Left renal cortex interstitium (tissue), 4 donors: ENCODE measurements at places on chromosomes 7 and 10. TPM values are rescaled to one million over a fixed set of nuclear protein-coding genes. Genes with fewer than 3 reads are reported as not detected.

DNA sequence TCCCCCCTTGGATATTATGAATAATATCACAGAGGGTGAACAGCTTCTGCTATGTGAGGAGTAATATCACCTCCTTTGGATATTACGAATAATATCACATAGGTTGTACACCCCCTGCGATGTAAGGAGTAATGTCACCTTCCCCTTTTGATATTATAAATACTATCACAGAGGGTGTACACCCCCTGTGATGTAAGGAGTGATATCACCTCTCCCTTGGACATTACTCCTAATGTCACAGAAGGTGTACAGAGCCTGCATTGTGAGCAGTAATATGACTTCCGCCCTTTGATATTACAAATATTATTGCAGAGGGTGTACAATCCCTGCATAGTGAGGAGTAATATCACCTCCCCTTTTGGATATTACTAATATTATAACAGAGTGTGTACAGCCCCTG lies 9.2 kb upstream of the TMEM225B start:
- DNase-seq: no peak

GRCh38 chr10:76113952-76114351 lies 682.5 kb downstream of the LRMDA start:
- DNase-seq: no peak

DNA sequence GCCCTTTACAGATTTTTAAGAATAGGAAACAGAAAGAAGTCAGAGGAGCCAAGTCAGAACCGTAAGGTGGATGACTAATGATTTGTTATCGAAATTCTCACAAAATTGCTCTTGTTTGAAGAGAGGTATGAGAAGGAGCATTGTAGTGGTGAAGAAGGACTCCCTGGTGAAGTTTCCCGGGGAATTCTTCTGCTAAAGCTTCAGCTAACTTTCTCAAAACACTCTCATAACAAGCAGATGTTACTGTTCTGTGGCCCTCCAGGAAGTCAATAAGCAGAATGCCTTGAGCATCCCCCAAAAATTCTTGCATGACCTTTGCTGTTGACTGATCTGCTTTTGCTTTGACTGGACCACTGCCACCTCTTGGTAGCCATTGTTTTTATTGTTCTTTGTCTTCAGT lies 152.9 kb downstream of the HGF start:
- DNase-seq: no peak

GRCh38 chr10:28541717-28542365 lies 8.9 kb downstream of the WAC start:
- DNase-seq: no peak

GRCh38 chr7:102891693-102892261 lies 21.0 kb upstream of the LRRC17 start:
- no peak for DNase-seq

GRCh38 chr7:7201578-7202374 lies 19.4 kb downstream of the C1GALT1 start:
- no peak for DNase-seq

DNA sequence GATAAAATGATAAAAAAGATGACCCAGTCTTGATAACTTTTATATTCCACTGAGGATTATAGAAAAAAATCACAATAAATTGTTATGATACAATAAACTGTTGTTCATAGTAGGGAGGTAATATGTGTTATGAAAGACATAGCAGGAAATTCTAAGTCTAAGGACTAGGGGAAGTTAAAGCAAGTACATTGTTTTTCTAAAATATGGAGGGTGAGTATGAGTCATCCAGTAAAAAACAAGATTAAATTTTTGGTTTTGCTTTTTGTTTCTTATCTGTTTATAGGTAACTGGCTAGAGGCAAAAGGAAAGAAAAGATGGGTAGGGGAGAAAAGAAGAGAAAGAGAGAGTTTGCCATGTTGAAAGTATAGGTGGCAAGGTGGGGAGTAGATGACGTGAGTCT lies 188.4 kb downstream of the POLR1F start:
- DNase-seq: no peak

GRCh38 chr10:11863353-11864109 lies 40.4 kb downstream of the PROSER2 start:
- no peak for DNase-seq

DNA sequence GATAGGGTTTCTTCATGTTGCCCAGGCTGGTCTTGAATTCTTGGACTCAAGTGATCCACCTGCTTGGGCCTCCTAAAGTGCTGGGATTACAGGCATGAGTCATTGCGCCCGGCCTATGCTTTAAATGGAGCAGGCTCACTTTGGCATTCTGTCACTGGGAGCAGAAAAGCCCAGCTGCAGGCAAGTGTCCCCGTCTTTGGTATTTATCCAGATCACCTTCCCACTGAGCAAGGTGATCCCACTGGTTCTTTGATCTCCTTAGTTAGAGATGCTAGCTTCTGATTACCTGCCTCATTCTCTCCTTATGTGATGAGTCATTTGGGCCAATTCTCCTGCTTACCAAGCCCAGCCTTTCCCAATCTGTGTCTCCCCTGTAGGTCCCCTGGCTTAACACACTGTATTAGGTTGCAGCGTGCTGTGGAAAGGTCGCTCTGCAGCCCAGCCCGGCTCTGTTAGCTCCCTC lies 39.3 kb downstream of the SPDYE5 start:
- DNase-seq: no peak

GRCh38 chr7:16606704-16607103 lies 38.9 kb downstream of the ANKMY2 start:
- no peak for DNase-seq

DNA sequence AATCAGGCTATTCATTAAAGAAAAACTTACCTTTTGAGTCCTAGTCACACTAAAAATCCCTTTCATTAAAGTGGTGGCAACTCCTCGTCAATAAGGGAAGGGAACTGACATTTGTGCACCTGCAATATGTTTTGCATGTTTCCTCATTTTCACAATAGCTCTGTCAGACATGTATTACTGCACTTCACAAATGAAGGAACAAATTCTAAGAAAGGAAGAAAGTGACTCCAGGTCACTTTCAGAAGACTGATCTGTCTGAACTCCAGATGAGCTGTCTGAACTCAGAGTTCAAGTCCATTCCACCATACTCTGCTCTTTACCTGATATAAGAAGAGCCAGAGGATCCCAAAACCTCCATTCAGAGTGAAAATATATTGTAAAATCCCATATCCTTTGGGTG lies 50.3 kb upstream of the GSAP start:
- no peak for DNase-seq

GRCh38 chr10:100881556-100882213 lies 31.1 kb upstream of the SLF2 start:
- DNase-seq: no peak

DNA sequence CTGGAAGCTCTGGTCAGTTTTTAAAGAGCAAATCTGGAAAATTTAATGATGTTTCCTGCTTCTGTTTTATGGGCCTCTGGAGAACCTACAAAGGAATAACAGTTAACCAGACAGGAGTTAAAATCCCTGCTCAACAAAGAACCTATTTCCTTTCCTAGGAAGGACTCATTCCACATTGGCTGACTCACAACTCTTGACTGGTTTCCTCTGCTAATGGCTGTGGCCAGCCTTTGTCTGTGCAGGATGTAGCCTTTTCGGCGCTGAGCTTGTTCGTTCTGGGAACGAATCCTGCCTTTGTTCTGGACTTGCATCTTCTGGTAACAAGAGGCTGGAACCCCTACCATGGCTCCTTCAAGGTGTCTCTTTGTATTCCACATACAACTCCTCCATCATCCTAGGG lies 112.8 kb upstream of the PDCD4 start:
- DNase-seq: no peak

DNA sequence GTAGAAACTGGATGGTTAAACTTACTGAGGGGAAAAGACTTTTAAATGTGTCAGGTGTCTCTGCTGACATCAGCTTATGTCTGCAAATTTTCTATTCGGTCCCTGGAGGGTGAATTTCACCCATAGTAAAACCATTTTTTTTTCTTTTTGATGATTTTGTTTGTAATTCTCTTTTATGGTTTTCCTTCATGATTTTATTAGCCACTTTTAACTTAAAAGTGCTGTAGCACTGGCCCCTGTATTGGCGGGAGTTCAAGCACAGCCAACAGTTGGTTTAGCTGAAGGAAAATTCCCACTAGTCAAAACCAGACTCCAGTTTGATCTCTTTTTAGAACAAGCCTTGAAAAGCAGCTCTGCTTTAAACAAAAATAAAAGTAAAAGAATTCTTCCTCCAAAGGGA lies 5.0 kb upstream of the ITGA8 start:
- no peak for DNase-seq

DNA sequence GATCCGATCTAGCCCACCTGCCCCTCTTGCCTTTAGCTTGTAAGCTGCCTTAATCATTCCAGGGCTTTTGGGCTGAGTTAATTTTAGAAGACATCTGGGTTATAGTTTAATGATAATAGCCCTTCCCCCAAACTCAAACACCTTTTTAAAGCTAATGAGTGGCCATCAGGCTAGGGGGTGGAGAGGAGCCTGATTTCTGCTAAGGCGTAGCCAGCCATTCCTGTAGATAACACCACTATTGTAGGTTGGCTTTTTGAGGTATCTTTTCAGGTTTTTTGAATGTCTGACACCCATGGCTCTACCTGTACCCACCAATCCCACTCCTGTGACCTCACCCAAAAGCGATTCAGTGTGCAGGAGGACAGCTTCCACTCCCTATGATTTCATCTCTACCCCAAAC lies 7.6 kb upstream of the SYPL1 start:
- DNase-seq: no peak

- DNase-seq: no peak
Observed at GRCh38 chr10:13716081-13717071, 129.6 kb downstream of the PRPF18 start.

GRCh38 chr7:121017586-121017985 lies 29.1 kb downstream of the CPED1 start:
- no peak for DNase-seq

GRCh38 chr10:48423884-48424283 lies 117.4 kb downstream of the MAPK8 start:
- no peak for DNase-seq

GRCh38 chr7:87445897-87446296 lies 29.6 kb downstream of the ABCB4 start:
- DNase-seq: no peak

GRCh38 chr7:148223738-148224137 lies 366.8 kb upstream of the C7orf33 start:
- DNase-seq: no peak

DNA sequence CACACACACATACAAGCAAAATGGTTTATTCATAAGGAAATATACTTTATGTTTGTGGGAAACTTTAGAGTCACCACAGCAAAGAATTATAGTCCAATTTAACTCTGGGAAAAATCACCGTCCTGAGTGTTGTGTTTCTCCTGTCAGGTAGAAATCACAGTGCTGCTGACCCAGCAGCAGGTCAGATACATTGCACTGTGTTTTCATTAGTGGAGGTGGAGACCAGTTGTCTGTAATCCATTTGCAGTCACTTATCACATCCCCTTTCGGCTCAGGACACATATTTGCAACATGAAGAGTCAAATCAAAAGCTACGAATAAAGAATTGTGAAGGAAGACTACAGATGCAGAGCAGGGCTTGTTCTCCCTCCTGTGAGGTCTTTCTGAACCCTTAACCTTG lies 799.6 kb downstream of the GRM8 start:
- no peak for DNase-seq

DNA sequence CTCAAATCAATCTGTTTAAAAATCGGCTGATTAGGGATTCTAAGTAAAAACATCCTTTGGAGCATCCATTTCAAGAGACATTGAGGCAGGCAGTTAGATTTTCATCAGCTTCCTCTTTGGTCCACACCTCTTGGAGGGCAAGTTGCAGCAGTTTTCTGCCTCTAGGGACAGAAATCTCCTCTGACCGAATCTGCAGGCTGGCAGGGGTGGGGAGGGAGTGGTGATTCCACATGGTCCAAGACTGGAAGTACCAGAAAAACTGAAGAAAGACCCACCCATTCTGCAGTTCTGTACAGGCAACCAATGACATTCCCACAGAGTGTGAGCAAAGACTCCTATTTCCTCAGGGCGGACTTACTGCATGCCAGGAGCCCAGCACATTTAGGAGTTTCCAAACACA lies 29.0 kb downstream of the FGFBP3 start:
- DNase-seq: no peak

- DNase-seq: no peak
Observed at GRCh38 chr10:124129471-124129870, 36.1 kb upstream of the CHST15 start.

DNA sequence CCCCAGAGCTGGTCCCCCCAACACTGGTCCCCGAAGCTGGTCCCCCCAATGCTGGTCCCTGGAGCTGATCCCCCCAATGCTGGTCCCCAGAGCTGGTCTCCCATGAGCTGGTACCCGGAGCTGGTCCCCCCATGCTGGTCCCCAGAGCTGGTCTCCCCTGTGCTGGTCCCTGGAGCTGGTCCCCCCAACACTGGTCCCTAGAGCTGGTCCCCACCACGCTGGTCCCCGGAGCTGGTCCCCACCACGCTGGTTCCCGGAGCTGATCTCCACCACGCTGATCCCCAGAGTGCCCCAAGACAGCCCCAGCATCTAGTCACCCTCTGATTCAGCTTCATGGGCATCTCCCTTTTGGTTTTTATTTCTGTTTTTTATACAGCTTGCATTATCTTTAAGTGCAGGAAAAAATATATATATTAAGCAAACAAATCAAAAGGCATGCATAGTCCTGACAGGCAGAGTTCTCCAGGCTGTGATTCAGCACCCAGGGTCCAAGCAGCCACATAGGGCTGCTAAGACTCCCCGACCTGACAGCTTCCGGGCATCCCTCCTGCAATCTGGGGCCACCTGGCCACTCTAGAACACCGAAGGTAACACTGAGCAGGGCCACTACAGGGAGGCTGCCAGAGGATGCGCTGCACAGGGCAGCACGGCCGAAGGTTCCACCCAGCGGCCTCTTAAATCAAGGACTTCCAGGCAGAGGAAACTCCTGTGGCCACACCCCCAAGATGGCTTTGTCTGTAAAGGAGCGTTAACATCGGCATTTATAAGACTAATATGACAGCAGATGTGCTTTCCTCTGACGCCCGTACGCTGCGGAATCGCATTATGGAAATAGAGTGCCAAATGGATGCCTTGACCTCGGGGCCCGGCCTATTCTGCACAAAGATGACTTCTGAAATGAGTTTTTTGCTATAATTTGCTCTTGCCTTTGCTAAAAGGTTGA lies 215.0 kb downstream of the PTPRN2 start:
- DNase-seq: no peak

DNA sequence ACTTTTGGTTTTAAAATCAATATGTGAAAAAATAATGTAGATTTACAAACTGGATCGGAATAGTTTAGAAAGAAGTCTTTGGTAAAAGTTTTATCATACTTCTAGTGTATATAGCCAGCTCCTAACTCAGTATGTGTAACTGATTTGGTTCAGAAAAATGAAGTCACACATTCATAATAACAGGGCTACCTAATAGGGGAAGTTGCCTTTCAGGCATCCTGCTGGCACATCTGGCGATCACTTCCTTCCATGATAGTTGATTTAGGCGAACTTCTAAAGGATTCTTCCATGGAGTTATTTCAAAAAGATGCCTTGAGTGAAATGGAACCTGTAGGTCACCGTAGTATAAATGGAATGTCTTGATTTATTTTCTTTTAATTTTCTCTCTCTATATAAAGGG lies 69.1 kb downstream of the SHH start:
- DNase-seq: no peak

The ITGB8 gene
- polyA plus RNA-seq: 37.0 TPM

The PRTFDC1 gene
- polyA plus RNA-seq: 36.5 TPM

The TMEM273 gene
- 2.3 TPM for polyA plus RNA-seq

The CFAP70 gene
- 29.8 TPM for polyA plus RNA-seq

The BEND7 gene
- polyA plus RNA-seq: 40.9 TPM

The SYT15B gene
- 3.9 TPM for polyA plus RNA-seq

The UPK3BL2 gene
- polyA plus RNA-seq: 5.1 TPM

The RET gene
- polyA plus RNA-seq: 24.3 TPM

The COL13A1 gene
- polyA plus RNA-seq: 19.1 TPM
